ENCODE measurements at places on chromosomes 16 and 17. TPM values are rescaled to one million over a fixed set of nuclear protein-coding genes. Genes with fewer than 3 reads are reported as not detected.

Gene WNK4
- not detected for total RNA-seq

Gene WNT3
- total RNA-seq: 2.1 TPM

Gene USP36
- 47.8 TPM for total RNA-seq

Gene SOX15
- not detected for total RNA-seq

Gene CEP295NL
- total RNA-seq: 2.6 TPM

Gene MLKL
- total RNA-seq: 24.6 TPM

Gene OR1A1
- total RNA-seq: not detected

Gene TBC1D16
- 15.6 TPM for total RNA-seq

Gene CCL17
- not detected for total RNA-seq

Gene CTNS
- total RNA-seq: 28.6 TPM

Gene OR3A3
- not detected for total RNA-seq

Gene TBC1D3I
- total RNA-seq: not detected

Gene MYH13
- total RNA-seq: not detected
